ENCODE measurements at places on chromosomes 6 and 20. TPM values are rescaled to one million over a fixed set of nuclear protein-coding genes. Genes with fewer than 3 reads are reported as not detected.

GRCh38 chr20:35225319-35226125 is 968 bp upstream of the MMP24 start:
- H3K36me3 ChIP-seq: no peaks in the 10 kb centered on the region
- H3K27me3 ChIP-seq: no peaks in the 10 kb centered on the region
- no peaks in the 10 kb centered on the region for H3K4me1 ChIP-seq
- DNase-seq: no peak

GRCh38 chr20:56925082-56925830 is 296.1 kb downstream of the TFAP2C start:
- no peaks in the 10 kb centered on the region for H3K36me3 ChIP-seq
- no peak for DNase-seq
- no peaks in the 10 kb centered on the region for H3K4me1 ChIP-seq
- H3K27me3 ChIP-seq: no peaks in the 10 kb centered on the region
- H3K27ac ChIP-seq: no peak overlapping the region

- no peak overlapping the region for H3K4me3 ChIP-seq
- DNase-seq: no peak
- H3K27me3 ChIP-seq: no peaks in the 10 kb centered on the region
- no peaks in the 10 kb centered on the region for H3K36me3 ChIP-seq
- no peaks in the 10 kb centered on the region for H3K4me1 ChIP-seq
These were observed 22.3 kb downstream of the SLC2A10 start for GRCh38 chr20:46731770-46732169.

Gene MATN4
- not detected for total RNA-seq

DNA sequence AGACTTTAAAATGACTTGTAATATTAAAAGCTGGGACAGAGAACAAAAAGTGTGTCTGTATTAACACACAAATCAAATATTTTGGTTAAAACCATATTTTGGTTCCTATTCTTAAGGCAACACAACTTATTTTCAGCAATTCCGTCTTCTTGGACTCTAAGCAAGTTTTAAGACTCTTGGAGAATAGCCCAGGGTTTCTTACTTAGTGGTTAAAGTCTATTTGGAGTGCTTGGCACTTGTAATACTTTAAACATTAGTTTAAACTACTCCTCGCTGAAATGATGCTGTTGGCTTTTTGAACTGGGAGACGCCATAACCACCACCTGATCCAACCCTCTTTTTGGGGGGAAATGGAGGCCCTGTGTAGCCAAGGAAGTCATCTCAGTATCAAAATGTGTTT is 109.7 kb upstream of the GMDS start:
- no peak overlapping the region for H3K27ac ChIP-seq
- H3K27me3 ChIP-seq: no peaks in the 10 kb centered on the region
- no peak overlapping the region for H3K4me3 ChIP-seq

- H3K36me3 ChIP-seq: no peaks in the 10 kb centered on the region
- no peak for DNase-seq
- no peaks in the 10 kb centered on the region for H3K27me3 ChIP-seq
- H3K4me3 ChIP-seq: no peak overlapping the region
- H3K27ac ChIP-seq: no peak overlapping the region
These were observed 76.3 kb upstream of the B3GAT2 start for GRCh38 chr6:71033171-71033570.

Gene REM1
- total RNA-seq: 4.4 TPM

DNA sequence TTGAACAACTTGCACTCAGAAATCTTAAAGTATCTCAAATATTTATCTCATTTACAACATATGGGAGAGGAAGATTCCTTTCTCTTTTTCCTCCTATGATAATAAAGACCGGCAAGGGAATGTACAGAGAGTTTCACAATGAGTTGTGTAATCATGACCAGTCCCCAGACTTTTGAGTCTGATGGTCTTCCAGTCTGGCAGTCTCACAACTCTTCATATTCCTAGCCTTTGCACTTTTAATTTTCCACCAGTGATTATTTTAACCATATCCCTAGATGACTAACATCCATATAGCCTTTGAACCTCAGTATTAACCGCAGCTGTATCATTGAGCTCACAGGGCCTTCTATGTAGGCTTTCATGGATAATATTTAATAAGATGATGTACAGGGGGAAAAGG is 278.5 kb downstream of the KHDC1L start:
- DNase-seq: no peak
- no peaks in the 10 kb centered on the region for H3K4me1 ChIP-seq
- no peak overlapping the region for H3K4me3 ChIP-seq
- H3K36me3 ChIP-seq: no peaks in the 10 kb centered on the region

GRCh38 chr6:156589281-156589680 is 187.9 kb upstream of the ARID1B start:
- no peaks in the 10 kb centered on the region for H3K27me3 ChIP-seq
- H3K4me1 ChIP-seq: no peaks in the 10 kb centered on the region
- H3K36me3 ChIP-seq: no peaks in the 10 kb centered on the region
- no peak overlapping the region for H3K4me3 ChIP-seq

- H3K4me1 ChIP-seq: peaks cover 13% of the 10 kb centered on the region
- no peak overlapping the region for H3K27ac ChIP-seq
- H3K36me3 ChIP-seq: no peaks in the 10 kb centered on the region
- H3K4me3 ChIP-seq: no peak overlapping the region
- DNase-seq: no peak
These were observed 177.2 kb upstream of the DTNBP1 start for GRCh38 chr6:15839969-15840541.

DNA sequence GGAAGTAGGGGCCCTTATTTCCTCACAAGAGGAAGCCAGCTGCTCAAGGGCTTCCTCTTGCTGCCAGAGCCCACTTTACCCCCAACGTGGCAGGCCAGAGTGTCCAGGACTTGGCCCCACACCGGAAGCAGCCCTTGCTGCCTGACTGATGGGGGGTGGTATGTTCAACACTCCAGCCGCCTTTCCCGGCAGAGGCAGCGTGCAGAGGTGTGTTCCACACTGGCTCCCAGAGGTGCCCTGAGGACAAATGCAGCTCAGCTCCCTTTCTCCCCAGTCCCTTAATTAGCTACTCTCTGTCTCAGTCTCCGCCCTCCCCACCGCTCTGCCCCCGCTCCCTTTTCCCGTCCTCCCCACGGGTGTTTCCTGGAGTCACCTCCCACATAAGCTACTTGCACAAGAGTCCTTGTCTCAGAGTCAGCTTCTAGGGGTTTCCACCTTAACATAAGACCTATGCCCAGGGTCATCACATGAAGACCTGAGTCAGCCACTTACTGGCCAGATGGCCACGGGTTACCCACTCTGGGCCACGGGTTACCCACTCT is 61.7 kb upstream of the SHLD1 start:
- no peak overlapping the region for H3K4me3 ChIP-seq
- no peak for DNase-seq
- H3K27me3 ChIP-seq: no peaks in the 10 kb centered on the region
- H3K27ac ChIP-seq: no peak overlapping the region

DNA sequence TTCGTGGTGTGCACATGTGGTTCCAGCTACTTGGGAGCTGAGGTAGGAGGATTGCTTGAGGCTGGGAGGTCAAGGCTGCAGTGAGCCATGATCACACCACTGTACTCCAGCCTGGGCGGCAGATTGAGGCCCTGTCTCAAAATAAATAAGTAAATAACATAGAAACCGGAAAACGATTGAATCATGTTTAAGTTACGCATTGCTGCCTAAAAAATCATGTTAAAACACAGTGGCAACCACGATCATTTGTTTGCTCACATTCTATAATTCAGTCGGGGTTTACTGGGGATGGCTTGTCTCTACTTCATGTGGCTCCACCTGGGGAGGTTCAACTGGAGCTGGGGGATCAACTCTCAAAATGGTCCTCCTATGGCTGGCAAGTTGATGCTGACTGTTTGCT is 8.2 kb upstream of the CDKN1A start:
- no peaks in the 10 kb centered on the region for H3K4me1 ChIP-seq
- no peak overlapping the region for H3K4me3 ChIP-seq
- no peak overlapping the region for H3K27ac ChIP-seq
- H3K36me3 ChIP-seq: no peaks in the 10 kb centered on the region
- H3K27me3 ChIP-seq: no peaks in the 10 kb centered on the region

Gene BHLHE23
- total RNA-seq: not detected

DNA sequence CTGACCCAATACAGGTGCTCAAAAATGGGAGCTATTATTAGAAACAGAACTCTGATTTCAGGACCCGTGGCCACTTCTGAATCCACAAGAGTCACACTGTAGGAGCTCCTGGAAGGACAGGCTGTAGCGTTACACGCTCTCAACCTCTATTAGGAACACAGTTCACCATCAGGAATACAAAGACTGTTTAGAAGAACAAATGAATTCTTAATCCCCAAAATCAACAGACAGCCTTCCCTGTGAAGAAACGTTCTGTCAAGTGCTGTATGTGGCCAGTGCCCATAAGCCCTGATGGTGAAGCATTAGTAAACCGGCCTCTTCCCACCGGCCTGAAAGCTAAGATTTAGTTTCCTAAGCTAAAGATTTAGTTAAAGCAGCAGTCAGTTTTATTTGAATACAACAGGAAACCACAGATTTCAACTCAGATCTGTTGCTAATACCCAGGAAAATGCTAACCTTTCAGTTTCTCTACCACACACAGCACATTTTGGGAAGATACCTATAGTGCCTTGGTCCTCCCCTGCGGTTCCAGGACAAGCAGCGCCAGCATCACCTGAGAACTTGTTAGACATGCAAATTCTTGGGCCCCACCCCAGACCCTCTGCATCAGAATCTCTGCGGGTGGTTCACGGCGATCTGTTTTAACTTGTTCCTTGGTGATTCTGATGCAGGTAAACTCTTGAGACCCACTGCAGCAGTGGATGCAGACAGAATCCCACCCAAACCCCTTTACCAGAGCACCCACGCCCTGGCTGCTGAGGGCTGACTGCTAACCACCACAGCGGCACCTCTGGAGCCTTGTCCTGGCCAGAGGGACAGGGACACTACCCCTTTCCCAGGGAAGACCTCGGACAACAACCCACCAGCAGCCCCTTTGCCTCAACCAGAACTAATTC is 33.4 kb downstream of the MTRES1 start:
- no peaks in the 10 kb centered on the region for H3K4me1 ChIP-seq
- no peak overlapping the region for H3K27ac ChIP-seq
- no peaks in the 10 kb centered on the region for H3K27me3 ChIP-seq
- H3K4me3 ChIP-seq: no peak overlapping the region

Gene SLC17A3
- total RNA-seq: not detected

Gene C6orf47
- 13.8 TPM for total RNA-seq

GRCh38 chr6:45445749-45446549 is 68.2 kb upstream of the SUPT3H start:
- peak; percentile 87 for DNase-seq
- H3K27me3 ChIP-seq: no peaks in the 10 kb centered on the region
- peaks cover 57% of the 10 kb centered on the region for H3K4me1 ChIP-seq
- no peaks in the 10 kb centered on the region for H3K36me3 ChIP-seq
- H3K4me3 ChIP-seq: no peak overlapping the region

Gene DACT2
- not detected for total RNA-seq
